Neural crest cell (in vitro differentiated cells): ENCODE measurements at places on chromosomes 5 and 9. TPM values are rescaled to one million over a fixed set of nuclear protein-coding genes. Genes with fewer than 3 reads are reported as not detected.

- DNase-seq = no peak
- H3K36me3 ChIP-seq = no peaks in the 10 kb centered on the region
- no peaks in the 10 kb centered on the region for H3K27me3 ChIP-seq
- H3K4me3 ChIP-seq = no peak overlapping the region
These were observed 177.4 kb downstream of the SEC61B start for GRCh38 chr9:99399474-99399873.

DNA sequence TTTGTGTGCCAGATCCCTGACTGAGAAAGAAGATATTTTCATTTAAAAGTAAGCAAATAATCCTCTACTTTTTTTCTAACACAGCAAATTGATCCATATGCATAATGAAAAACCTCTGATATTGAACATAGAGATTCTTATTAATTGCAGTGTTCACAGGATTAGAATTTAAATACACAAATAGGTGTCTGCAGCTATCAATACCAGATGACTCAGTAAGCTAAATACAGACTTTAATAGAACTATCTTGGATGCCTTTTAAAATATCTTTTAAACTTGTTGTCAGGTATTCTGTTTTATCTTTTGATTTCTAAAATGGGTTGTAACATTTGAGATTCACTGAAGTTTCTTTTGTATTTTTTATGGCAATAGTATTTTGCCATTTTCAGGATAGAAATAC lies 43.1 kb downstream of the NIPBL start:
- DNase-seq = no peak
- no peak overlapping the region for H3K27ac ChIP-seq
- no peaks in the 10 kb centered on the region for H3K27me3 ChIP-seq

DNA sequence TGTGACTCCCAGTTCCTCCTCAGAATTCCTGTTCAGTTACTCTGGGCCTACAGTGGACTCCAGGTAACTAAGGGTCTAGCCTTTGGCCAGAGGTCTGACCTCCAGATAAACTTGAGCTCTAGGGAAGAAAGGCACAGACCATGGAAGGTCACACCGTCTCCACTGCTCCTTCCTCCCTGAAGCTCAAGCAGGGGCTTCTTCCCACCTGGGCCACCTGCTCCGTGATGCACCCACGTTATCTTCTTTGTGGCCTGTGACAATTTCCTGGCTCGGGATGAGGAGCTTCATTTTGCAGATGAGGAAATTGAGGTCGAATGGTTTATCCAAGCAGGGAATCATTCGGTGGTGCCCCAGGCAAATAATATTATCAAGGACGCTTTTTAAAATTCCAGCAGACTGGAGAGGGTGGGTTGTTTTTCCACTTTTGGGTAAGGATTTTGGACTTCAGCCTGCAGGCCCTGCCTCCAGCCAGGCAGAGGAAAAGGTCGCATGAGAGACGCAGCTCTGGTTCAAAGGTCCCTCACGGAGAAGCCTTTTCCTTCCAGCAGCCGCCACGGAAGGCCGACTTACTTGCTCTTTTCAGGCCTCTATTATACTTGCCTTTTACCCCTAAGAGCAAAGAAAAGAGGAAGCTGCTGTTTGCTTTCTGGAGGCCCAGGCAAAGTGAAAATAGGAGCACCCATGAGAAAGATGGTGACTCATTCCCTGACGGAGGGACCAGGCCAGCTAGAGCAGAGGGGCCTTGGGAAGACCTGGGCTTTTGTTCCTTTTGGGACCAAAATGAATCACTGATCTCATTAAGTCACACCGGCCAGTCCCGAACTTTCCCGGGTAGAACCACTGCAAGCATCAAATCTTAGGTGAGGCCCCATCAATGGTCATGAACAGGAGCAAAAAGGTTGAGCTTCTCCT lies 22.8 kb upstream of the DUSP1 start:
- no peaks in the 10 kb centered on the region for H3K27me3 ChIP-seq
- DNase-seq = no peak
- H3K27ac ChIP-seq = no peak overlapping the region
- H3K36me3 ChIP-seq = no peaks in the 10 kb centered on the region
- H3K4me3 ChIP-seq = no peak overlapping the region
- peaks cover 26% of the 10 kb centered on the region for H3K4me1 ChIP-seq

GRCh38 chr5:36657563-36657995 lies 51.2 kb downstream of the SLC1A3 start:
- no peaks in the 10 kb centered on the region for H3K27me3 ChIP-seq
- no peak for DNase-seq
- no peak overlapping the region for H3K27ac ChIP-seq
- peaks cover 4% of the 10 kb centered on the region for H3K36me3 ChIP-seq
- no peak overlapping the region for H3K4me3 ChIP-seq

DNA sequence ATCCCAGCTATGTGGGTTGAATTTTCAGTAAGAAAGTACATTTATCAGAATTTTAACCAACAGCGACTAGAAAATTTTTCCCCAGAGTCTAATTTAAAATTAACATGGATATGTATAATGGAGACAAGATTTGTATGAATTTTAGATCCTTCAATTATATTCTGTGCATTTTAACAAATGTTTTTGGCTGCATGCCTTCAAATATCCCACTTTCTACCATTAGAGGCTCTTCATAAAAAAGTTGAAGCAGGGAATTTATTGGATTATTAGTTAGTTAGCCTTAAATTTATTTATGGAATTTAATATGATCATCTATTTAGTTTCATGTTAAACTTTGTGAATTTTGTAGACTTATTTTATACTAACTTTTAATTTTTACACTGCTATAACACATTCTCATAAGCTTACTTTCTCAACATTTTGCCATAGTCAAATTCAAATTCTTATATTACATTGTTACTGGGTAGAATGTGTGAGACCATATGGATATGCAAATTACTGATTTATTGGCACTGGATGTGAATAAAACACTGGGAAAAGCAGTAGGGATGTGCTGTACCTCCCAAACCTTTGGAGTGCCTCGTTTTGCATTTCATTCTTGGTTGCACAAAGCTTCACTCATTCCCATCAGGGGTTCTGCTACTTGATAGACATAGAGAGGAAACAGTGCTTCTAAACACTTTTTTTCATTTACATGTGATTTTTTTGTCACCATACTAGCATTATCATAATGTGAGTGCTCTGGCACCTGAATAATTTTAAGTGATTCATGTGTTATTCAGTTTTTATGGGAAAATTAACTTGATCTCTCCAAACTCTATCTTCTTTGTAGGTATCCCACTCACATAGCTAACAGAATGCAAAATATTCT lies 491.8 kb upstream of the COX7C start:
- H3K4me1 ChIP-seq = peaks cover 7% of the 10 kb centered on the region
- DNase-seq = no peak
- no peak overlapping the region for H3K27ac ChIP-seq
- H3K36me3 ChIP-seq = no peaks in the 10 kb centered on the region
- H3K4me3 ChIP-seq = no peak overlapping the region
- no peaks in the 10 kb centered on the region for H3K27me3 ChIP-seq

- no peaks in the 10 kb centered on the region for H3K36me3 ChIP-seq
These were observed 22.8 kb upstream of the FCN1 start for GRCh38 chr9:134940236-134941208.

DNA sequence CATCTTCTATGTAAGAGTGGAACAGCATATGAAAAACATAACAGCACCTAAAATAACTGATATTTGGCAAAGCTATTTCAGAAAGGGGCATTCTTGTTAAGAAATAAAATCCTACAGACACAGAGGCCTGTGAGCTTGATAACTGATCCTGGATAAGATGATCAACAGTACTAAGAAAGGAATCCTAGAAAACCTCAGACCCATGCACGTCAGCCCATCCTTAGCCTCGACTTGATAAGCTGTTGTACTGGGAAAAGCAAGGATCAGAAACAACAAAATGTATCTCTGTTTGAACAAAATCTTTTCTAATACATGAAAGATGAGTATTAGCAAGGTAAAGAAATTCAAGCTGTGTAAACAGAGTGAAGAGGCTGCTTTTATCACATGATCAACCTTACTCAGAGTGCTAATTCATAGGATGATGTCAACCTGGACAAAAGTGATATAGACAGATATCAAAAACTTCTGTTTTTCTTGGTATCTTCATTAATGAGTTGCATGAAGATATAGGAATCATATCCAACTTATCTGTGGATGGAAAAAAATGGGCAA lies 15.2 kb downstream of the LIFR start:
- DNase-seq = no peak
- no peaks in the 10 kb centered on the region for H3K27me3 ChIP-seq
- no peaks in the 10 kb centered on the region for H3K36me3 ChIP-seq
- no peak overlapping the region for H3K27ac ChIP-seq

DNA sequence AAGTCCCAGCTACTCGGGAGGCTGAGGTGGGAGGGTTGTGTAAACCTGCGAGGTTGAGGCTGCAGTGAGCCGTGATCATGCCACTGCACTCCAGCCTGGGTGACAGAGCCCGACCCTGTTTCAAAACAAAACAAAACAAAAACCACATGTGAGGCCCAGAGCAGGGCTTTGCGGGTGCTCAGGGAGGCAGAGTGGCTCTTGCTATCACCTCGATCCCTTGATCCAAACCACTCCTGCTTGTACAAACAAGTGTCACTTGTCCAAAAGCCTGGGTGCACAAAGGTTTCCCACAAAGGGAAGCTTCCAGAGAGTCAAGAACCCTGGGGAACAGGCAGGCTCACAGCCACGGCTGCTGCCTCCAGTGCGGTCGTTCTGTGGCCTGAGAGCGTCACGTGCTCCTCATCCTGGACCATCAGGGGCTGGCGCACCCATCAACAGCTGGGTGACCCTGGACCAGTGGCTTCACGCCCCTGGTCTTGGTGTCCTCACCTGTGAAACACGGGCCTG lies 162.7 kb downstream of the C9orf50 start:
- H3K36me3 ChIP-seq = no peaks in the 10 kb centered on the region
- no peak for DNase-seq
- H3K27ac ChIP-seq = no peak overlapping the region
- H3K4me3 ChIP-seq = no peak overlapping the region
- H3K27me3 ChIP-seq = no peaks in the 10 kb centered on the region

DNA sequence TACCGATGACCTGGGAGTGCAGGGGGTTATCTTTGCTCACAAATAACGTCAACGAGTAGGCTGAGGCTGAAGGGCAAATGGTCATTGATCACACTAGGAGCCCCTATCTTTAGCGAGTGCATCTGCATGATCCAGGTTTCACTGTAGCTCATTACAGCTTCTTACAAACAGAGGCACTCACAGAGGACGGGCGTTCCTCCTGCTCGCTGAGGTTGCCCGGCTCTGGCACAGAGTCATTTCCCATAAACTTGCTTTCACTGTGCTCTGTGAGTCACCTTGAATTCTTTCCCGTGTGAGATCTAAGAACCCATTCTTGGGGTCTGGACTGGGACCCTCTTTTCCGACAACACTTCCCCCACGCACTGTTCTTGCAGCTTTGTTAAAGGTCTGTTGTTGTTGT lies 1.9 kb upstream of the PAEP start:
- H3K27me3 ChIP-seq = peaks cover 4% of the 10 kb centered on the region
- DNase-seq = no peak
- no peak overlapping the region for H3K4me3 ChIP-seq
- no peaks in the 10 kb centered on the region for H3K36me3 ChIP-seq
- no peaks in the 10 kb centered on the region for H3K4me1 ChIP-seq
- H3K27ac ChIP-seq = no peak overlapping the region

DNA sequence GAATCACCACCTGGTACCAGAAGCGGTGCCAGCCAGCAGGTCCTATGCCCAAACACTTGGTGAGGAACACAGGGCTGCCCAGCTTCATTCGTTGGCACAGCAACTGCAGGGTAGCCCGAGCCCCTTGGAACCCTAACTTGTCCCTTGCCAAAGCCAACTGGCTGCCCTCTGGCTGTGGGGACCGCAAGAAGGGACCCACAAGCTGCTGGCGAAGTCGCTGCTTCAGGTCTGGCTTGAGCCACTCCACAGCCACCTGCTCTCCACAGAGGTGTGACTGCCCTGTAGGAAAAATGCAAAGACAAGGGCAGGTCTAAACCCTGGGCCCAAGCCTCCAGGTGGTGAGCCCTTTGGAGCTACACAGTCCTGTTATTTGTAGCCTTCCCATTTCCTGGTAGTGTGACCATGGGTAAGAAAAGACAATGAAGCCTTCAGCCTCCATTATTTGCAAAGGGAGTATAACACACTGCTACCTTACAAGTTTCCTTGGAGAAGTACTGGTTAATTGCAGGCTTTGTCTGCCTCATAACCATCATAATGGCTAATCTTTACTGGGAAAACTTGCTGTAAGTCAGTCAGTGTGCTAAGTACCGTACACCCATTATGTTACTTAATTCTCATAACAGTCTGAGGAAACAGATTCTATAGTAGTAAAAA lies 1.8 kb downstream of the DND1 start:
- no peak for DNase-seq
- H3K4me3 ChIP-seq = no peak overlapping the region
- no peak overlapping the region for H3K27ac ChIP-seq
- H3K4me1 ChIP-seq = peaks cover 9% of the 10 kb centered on the region
- peaks cover 20% of the 10 kb centered on the region for H3K36me3 ChIP-seq

DNA sequence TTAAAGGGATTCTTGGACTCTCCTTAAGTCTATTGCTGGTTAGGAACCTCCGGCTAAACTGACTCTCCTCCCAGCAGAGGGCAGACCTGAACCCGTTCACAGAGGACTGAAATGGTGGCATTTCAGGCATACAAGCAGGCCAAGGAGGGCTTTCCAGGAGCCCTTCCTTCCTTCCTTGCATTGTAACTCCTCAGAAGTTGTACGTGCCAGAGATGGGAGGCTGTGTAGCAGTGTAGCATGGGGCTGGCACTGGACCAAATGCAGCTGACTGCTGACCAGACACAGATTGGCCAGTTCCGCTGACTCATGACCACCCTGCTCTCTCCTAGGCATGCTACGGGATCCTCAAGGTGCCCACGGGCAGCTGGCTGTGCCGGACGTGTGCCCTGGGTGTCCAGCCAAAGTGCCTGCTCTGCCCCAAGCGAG lies 36.4 kb downstream of the JADE2 start:
- H3K27me3 ChIP-seq = no peaks in the 10 kb centered on the region
- no peak overlapping the region for H3K27ac ChIP-seq
- H3K4me3 ChIP-seq = no peak overlapping the region
- H3K4me1 ChIP-seq = peaks cover 2% of the 10 kb centered on the region

- H3K27me3 ChIP-seq = no peaks in the 10 kb centered on the region
- peaks cover 2% of the 10 kb centered on the region for H3K36me3 ChIP-seq
- no peak overlapping the region for H3K4me3 ChIP-seq
- H3K27ac ChIP-seq = no peak overlapping the region
- DNase-seq = no peak
- H3K4me1 ChIP-seq = peaks cover 27% of the 10 kb centered on the region
These were observed 35.7 kb upstream of the ORM1 start for GRCh38 chr9:114287001-114287762.

GRCh38 chr9:77938163-77938562 lies 93.4 kb downstream of the GNAQ start:
- no peak for DNase-seq
- no peak overlapping the region for H3K4me3 ChIP-seq
- H3K27me3 ChIP-seq = no peaks in the 10 kb centered on the region
- H3K36me3 ChIP-seq = peaks cover 3% of the 10 kb centered on the region
- H3K4me1 ChIP-seq = peaks cover 3% of the 10 kb centered on the region

The NINJ1 gene
- 17.8 and 19.9 TPM in 2 replicates for total RNA-seq

The PSMB7 gene
- 195 and 196 TPM in 2 replicates for total RNA-seq

The CDKN2B gene
- not detected in 2 replicates for total RNA-seq

The DMRT2 gene
- 0.49 and 0.55 TPM in 2 replicates for total RNA-seq

The ZMAT2 gene
- 53.0 and 55.0 TPM in 2 replicates for total RNA-seq

The PRKACG gene
- not detected in 2 replicates for total RNA-seq

The SLCO6A1 gene
- 3.9 and 4.4 TPM in 2 replicates for total RNA-seq

The DBH gene
- total RNA-seq = 0.59 and 0.75 TPM in 2 replicates

The CYSRT1 gene
- 1.2 and 1.6 TPM in 2 replicates for total RNA-seq

The IFNW1 gene
- total RNA-seq = not detected in 2 replicates

The FOXD4L3 gene
- total RNA-seq = not detected in 2 replicates
